ENCODE measurements at places on chromosomes 4 and X. TPM values are rescaled to one million over a fixed set of nuclear protein-coding genes. Genes with fewer than 3 reads are reported as not detected.

DNA sequence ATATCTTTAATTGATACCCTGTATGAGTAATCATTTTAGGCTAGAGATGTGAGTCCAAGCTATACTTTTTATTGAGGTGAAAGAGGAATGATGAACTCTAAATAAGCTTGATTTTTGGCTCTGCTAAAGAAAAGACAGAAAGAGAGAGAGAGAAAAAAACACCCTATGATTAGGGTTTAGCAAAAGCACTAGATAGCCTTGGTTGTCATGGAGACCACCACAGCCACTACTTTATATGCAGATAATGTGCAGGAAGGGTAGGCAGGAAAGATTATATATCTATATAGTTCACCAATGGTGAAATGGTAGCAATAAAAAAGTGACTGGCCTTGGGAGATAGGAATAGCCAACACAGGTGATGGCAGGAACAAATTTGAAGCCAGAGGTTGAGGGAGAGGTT lies 69.9 kb upstream of the CAMK2D start:
- no peak for DNase-seq
- no peak overlapping the region for H3K27ac ChIP-seq
- H3K4me3 ChIP-seq: no peak overlapping the region
- H3K27me3 ChIP-seq: no peaks in the 10 kb centered on the region
- no peaks in the 10 kb centered on the region for H3K36me3 ChIP-seq

Gene ATP1B4
- not detected for polyA plus RNA-seq

- no peak overlapping the region for H3K27ac ChIP-seq
- peaks cover 2% of the 10 kb centered on the region for H3K36me3 ChIP-seq
- peaks cover 18% of the 10 kb centered on the region for H3K4me1 ChIP-seq
- no peak overlapping the region for H3K4me3 ChIP-seq
Measured at GRCh38 chr4:99024481-99025275, 29.2 kb downstream of the METAP1 start.

GRCh38 chr4:17347445-17347844 lies 164.4 kb downstream of the QDPR start:
- DNase-seq: no peak
- H3K27ac ChIP-seq: no peak overlapping the region
- no peaks in the 10 kb centered on the region for H3K4me1 ChIP-seq
- no peak overlapping the region for H3K4me3 ChIP-seq
- no peaks in the 10 kb centered on the region for H3K36me3 ChIP-seq

- H3K36me3 ChIP-seq: no peaks in the 10 kb centered on the region
- no peak for DNase-seq
- no peaks in the 10 kb centered on the region for H3K4me1 ChIP-seq
- no peaks in the 10 kb centered on the region for H3K27me3 ChIP-seq
- H3K4me3 ChIP-seq: no peak overlapping the region
- no peak overlapping the region for H3K27ac ChIP-seq
Measured at GRCh38 chrX:21132686-21133393, 241.4 kb upstream of the CNKSR2 start.

Gene PCDH18
- 3.4 TPM for polyA plus RNA-seq

Gene RHOXF2
- not detected for polyA plus RNA-seq

Gene MAGEE1
- 0.93 TPM for polyA plus RNA-seq

DNA sequence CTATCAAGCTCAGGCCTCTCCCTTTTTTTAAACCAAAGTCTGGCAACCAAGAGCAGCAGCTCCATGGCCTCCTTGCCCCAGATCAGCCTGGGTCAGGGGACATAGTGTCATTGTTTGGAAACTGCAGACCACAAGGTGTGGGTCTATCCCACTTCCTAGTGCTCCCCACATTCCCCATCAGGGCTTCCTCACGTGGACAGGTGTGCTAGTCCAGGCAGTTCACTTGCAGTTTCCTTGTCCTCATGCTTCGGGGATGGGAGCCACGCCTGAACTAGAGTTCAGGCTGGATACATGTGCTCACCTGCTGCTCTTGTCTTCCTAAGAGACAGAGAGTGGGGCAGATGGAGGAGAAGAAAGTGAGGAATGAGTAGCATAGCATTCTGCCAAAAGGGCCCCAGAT lies 21.5 kb downstream of the SLC34A2 start:
- no peak overlapping the region for H3K4me3 ChIP-seq
- no peaks in the 10 kb centered on the region for H3K27me3 ChIP-seq
- no peak for DNase-seq
- no peaks in the 10 kb centered on the region for H3K4me1 ChIP-seq

Gene TCP11X2
- polyA plus RNA-seq: 0.17 TPM

GRCh38 chr4:127959794-127960193 lies 5.2 kb downstream of the MFSD8 start:
- peaks cover 5% of the 10 kb centered on the region for H3K36me3 ChIP-seq
- no peak overlapping the region for H3K4me3 ChIP-seq
- no peak overlapping the region for H3K27ac ChIP-seq
- peaks cover 1% of the 10 kb centered on the region for H3K4me1 ChIP-seq

Gene GRXCR1
- not detected for polyA plus RNA-seq
